ENCODE measurements at places on chromosomes 1 and 21.

- peak; percentile 88 for DNase-seq
These were observed 25.5 kb downstream of the CD34 start for GRCh38 chr1:207885129-207886032.

DNA sequence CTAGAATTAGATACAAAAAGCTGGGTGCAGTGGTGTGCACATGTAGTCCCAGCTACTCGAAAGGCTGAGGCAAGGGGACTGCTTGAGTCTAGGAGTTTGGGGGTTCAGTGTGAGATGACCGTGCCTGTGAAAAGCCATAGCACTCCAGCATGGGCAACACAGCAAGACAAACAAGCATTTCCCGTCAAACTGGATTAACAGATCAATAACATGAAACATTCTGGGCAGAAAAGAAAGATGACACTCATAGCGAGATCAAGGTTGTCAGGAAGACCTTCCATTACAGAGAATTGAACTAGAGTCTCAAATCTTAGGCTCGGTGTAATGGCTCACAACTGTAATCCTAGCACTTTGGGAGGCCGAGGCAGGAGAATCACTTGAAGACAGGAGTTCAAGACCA is 14.0 kb downstream of the TFB2M start:
- no peak for DNase-seq

DNA sequence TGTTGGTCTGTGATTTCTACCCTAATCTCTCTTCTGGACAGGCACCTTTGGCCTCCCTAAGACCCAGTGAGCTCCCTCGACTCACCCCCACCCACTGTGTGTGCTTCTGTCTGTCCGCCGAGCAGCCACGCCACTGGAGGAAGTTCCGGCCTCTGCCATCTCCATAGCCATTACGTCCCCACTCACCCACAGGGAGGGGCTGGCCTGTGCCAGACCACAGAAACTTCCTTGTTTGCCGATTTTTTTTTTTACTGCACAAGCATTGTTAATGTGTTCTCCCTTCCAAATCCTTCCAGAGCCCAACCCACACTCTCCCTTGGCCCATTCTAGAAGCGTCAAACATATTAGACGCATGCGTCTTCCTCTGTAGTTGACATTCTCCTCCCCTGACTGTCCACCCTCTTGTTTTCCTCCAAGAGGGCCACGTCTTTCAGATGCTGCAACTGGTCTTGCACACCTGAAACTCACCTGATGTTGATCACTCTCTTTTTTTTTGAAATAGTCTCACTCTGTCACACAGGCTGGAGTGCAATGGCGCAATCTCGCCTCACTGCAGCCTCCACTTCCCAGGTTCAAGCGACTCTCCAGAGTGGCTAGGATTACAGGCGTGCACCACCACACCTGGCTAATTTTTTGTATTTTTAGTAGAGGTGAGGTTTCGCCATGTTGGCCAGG is 72.3 kb downstream of the EVA1C start:
- DNase-seq = no peak

GRCh38 chr1:85048296-85049064 is at the start of gene MCOLN3:
Gene MCOLN3, minus strand, starts transcription at chr1:85048500. Its CDS starts 3,140 bp downstream, at chr1:85045360.
- peak; percentile 10 for DNase-seq

GRCh38 chr1:214445831-214446614 is 105.4 kb downstream of the PTPN14 start:
- DNase-seq = peak; percentile 83

- no peak for DNase-seq
These were observed 49.9 kb upstream of the CLIC4 start for GRCh38 chr1:24695202-24695974.

GRCh38 chr21:39422527-39423241 is 22.9 kb downstream of the LCA5L start:
- no peak for DNase-seq

Data from AG08395 (cell line).